Activated naive CD4-positive, alpha-beta T cell treated with anti-CD3 and anti-CD28 coated beads for 36 hours (primary cell): ENCODE measurements at places on chromosomes 1 and 21.

DNA sequence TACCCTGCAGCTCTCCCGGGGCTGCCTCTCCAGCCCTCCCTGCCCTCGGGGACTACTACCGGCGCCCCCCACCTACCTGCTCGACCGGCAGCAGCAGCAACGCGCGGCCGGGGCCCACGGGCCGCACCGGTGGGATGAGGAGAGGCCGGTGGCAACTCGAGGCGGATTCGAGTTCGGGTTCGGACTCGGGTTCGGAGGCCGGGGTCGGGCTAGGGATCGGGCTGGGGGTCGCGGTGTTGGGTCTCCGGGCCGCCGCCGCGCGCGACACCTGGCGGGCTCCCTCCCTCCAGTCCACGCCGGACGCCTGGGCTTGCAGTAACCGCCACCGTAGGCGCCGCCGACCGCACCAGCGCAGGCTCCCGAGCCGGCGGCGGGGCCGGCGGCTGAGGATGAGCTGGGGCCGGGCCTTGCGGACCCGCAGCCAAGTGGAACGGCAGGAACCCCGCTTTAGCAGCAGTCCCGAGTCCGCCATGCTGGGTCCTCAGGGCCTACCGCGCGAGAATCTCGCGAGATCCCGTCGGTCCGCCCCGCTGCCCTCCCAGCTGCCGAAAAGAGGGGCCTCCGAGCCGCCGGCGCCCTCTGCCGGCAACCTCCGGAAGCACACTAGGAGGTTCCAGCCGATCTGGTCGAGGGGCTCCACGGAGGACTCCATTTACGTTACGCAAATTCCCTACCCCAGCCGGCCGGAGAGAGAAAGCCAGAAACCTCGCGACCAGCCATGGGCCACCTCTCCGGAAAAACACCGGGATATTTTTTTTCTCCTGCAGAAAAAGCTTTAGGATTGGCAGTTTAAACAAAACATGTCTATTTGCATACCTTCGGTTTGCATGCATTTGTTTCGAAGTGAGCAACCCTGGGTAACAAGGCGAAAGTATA, at the start of gene NOL9:
NOL9 (minus strand) TSS at position 483 of the 876 bp plus-strand sequence; CDS start at position 472, 11 bp downstream.
- peak; percentile 96 for DNase-seq

- DNase-seq, result no peak
Observed at GRCh38 chr1:215719552-215719951, 152.4 kb downstream of the KCTD3 start.

GRCh38 chr21:42680058-42680330, 26.6 kb downstream of the PDE9A start:
- no peak for DNase-seq

- DNase-seq, result no peak
Observed at GRCh38 chr1:165056914-165057313, 299.6 kb downstream of the LMX1A start.

DNA sequence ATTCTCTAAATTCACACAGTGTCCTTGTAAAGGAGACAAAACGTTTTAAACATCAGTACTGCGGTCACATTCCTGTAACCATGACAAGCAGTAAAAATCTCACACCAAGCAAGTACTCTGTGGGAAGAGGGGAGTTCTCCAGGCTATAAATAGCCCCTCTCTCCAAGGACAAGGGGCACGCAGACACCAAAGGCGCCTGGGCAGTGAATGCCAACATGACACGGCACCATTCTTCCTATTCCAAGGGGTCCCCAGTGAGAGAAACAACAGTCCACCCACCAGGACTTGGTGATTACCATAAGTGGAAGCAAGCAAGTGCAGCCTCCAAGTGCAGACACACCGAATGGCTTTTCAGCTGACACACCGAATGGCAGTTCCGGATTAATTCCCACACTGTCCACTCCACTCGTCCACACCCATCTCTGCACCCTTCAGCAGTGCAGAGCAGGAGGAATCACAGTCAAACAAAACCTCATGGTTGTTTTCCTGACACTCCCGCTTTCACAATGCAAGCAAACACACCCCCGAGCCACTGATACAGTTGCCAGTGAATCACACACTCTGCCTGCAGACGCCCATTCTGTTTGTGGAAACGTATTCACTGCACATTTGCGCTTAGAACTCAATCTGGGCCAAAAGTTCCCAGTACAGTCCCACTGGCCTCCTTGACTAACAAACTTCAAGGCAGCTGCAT, 1.8 kb downstream of the PTTG1IP start:
- peak; percentile 63 for DNase-seq

- DNase-seq, result no peak
Observed at GRCh38 chr1:234769986-234770795, 160.2 kb upstream of the IRF2BP2 start.

GRCh38 chr1:241034203-241034936, 322.6 kb downstream of the RGS7 start:
- DNase-seq, result no peak

DNA sequence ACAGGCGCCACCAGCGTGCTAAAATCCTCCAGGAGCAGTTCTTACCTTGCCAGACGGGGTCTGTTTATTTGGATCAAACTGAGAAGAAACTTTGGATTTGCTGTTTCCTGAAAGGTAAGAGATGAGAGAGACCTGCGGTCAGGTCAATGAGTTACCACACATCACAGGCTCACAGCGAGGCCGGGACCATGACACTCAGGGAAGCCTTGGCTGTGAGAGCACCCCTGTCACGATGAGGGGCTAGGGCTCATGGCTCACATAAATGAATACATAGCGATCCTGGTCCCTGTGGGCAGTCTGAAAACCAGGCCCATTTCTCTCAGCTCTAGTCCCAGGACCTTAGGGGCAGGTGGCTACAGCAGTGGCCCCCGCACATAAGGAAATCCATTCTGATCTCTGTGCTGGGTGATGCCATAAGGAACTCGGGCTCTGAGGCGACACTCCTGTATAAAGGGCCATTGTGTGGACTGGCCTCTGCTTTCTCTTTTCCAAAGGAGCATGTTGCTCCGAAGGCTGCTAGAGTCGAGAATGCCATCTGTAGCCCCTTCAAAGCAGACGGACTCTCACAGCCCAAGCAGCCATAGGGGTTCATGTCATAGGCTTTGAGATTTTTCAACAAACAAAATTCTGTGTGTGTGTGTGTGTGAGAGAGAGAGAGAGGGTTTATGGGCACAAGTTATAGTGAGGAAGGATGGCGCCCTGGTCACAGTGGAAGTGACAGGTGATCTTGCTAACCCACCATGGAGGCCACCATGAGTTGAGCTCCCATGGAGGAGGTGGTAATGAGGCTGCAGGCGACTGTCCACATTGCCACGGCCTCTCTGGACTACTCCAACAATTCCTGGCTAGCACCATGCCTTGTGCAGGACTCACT, 9.0 kb upstream of the SRM start:
- no peak for DNase-seq

DNA sequence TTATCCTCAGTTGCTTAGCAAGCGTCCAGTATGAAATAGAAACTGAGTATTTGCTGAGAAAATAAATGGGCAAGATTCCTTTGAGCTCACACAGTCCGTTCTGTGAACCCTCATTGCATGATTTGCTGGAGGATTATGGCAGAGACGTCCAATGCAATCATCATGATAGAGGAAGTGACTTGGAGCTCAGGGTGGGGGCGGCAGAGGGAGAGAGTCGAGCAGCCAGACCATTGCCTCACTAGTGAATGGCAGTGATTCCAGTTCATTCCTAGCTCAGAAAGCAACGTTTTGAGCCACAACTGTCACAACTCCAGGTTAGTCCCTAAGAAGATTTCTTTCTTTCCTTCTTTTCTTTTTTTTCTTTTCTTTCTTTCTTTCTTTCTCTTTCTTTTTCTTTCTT, 27.5 kb upstream of the COL9A2 start:
- DNase-seq, result peak; percentile 80

DNA sequence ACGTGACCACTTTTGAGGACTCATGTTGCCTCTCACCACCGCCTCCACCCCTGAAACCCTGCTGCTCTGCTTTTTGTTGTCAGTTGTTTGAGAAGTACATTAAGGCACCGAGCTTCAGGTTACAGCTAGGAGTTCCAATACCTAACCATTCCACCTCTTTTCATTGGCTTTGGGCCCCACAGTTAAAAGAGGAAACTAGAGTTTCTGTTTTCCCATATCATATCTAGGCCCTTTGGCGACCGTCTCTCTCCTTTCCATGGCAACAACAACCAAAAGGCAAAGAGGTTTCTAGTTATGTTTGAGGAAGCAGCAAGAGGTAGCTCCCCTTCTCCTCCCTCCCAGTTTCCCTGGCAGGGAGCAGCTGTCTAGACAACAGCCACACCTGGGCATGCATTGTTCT, 5.9 kb downstream of the ANKRD35 start:
- no peak for DNase-seq

DNA sequence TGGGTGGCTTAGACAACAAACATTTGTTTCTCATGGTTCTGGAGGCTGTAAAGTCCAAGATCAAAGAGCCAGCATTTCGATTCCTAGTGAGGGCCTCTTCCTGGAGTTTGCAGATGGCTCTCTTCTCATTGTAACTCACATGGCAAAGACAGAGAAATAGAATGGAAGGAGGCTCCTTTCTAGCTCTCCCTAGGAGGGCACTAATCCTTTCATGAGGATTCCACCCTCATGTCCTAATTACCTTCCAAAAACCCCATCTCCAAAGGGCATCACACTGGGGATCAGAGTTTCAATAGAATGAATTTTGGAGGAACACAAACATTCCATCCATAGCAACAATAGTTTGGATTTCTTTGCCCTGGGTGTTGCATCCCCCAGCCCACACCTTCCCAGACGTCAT, 247.3 kb downstream of the TTLL7 start:
- DNase-seq, result no peak

DNA sequence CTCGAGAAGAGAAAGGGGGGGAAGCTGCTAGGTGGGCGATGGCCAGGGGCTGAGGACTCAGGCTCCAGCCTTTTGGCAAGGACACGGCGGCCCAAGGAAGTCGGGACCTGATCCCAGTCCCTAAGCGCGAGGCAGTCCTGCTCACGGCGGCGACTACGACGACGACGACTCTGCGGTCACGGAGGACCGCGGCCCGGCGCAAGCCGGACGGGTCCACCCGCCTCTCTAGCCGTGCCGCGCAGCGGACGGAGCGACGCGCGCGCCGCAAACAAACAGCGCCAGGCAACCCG, 401 bp downstream of the WNT9A start:
- no peak for DNase-seq

DNA sequence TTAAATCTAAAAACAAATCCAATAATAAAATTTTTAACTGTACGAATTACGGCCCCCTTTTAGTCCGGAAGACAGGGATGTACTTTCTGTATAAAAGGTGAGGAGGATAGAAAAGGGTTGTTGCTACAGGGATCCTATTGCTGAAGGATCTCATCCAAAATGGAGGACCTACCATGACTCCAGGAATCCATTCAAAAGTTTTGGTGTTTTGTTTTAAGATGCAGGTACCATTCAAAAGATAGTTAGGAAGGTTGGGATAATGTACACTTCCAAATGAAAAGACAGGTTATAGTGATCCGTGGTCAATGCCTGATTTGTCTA, 1.3 kb upstream of the ENAH start:
- no peak for DNase-seq

- no peak for DNase-seq
Observed at GRCh38 chr1:56553046-56553445, 26.3 kb downstream of the PLPP3 start.

- no peak for DNase-seq
Observed at GRCh38 chr1:26132128-26132833, 20.7 kb downstream of the PDIK1L start.

- DNase-seq, result peak; percentile 86
Observed at GRCh38 chr21:42309753-42310213, 5.4 kb downstream of the TFF3 start.

- no peak for DNase-seq
Observed at GRCh38 chr1:59215766-59216291, 81.1 kb upstream of the FGGY start.

- no peak for DNase-seq
Observed at GRCh38 chr1:203640723-203641502, 14.3 kb downstream of the ATP2B4 start.

DNA sequence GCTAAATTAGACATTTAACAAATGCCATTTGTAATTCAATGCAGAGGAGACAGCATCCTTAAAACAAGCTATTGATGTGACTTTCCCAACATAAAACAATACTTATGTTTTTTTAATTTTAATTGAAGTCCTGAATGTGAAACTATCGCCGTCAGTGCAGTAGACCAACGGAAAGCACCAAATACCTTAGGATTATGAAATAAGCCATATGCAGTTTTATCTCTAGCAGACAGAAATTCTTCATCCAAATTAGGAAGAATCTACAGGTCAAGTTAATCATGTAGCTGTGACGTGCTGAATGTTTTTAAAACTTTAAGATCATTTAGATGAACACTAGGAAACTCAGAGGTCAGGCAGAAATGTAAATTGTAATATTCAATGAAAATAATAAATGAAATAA, 714 bp upstream of the ST6GALNAC5 start:
- no peak for DNase-seq

GRCh38 chr1:14698314-14698713, 99.8 kb downstream of the KAZN start:
- DNase-seq, result no peak

GRCh38 chr1:238648751-238649150, 737.6 kb upstream of the CHRM3 start:
- DNase-seq, result no peak

- DNase-seq, result no peak
Observed at GRCh38 chr1:183553764-183554163, 36.5 kb downstream of the NCF2 start.

- no peak for DNase-seq
Observed at GRCh38 chr1:84726593-84727499, 36.6 kb upstream of the SSX2IP start.

- DNase-seq, result no peak
Observed at GRCh38 chr1:239457491-239458143, 71.2 kb downstream of the CHRM3 start.

DNA sequence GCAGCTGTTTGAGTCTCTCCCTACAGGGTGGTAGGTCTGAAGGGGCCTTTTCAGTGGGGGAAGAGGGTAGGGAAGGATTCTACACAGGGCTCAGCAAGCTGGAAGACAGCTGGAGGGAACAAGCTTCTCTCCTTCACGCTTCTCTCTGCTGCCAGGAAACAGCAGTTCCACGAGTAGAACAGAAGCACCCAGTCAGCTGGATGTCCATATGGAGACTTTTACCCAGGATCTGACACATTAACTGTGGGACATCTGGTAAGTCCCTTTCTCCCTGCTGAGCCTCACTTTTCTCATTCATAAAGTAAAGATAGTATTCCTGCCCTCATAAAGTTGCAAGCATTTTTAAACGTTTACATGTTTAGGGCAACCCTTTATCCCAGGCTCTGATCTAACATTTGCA, 280.3 kb downstream of the OMA1 start:
- DNase-seq, result no peak

DNA sequence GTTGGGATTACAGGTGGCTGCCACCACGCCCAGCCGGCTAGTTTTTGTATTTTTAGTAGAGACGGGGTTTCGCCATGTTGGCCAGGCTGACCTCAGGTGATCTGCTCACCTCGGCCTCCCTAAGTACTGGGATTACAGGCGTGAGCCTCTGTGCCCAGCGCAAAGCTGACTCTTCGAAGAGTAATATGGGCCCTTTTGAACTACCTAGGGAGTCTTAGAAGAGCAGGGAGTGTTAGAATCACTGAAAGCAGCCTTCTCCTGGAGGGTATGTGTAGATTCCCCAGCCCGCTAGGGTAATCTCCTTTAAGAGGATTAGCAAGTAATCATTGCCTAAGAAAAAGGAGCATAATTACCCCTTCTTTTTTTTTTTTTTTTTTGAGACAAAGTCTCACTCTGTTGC, 6.5 kb upstream of the MAST2 start:
- DNase-seq, result no peak
